Left renal cortex interstitium (tissue), 4 donors: ENCODE measurements at places on chromosomes 5 and 9.
A peak's percentile ranks its signal among the peaks of the same experiment; 100 is the strongest.

DNA sequence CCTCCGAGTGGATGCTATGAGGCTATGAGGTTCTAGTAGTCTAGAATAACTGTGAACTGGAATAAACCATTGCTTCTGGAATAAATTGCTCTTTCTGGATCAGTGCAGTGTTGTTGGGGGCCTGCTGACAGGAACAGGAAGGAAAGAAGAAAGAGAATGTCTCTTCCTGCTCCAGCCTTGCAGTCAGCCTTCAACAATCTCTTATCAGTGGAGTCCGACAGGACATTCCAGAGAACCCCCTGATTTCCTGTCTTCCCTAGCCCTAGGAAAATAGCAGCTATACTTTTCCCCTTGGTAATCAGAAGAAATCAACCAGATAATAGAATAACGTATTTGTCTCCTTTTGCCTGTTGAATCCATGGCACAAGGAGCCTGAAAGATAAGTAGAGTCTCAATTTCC lies 55.4 kb downstream of the WDR36 start:
- DNase-seq, result no peak

DNA sequence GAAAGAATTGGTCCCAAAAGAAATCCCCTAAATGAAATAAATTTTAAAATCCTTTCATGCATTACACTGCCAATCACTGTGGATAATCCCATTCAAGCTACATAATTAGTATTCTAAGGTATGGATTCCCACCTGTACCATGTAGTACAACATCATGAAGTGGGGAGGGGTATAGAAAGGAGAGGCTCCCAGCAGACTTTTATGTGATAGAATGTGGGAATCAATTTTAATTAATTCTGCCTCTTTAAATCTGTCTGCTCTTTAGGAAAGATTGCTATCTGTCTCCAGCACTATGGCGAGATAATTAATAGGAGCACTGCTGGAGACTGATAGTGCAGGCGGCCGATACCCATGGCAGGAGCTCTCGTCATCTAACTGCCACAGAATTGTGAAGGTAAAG lies 95.4 kb downstream of the CDH12 start:
- no peak for DNase-seq

GRCh38 chr5:11104651-11105112 lies 343.6 kb upstream of the DAP start:
- DNase-seq, result no peak

DNA sequence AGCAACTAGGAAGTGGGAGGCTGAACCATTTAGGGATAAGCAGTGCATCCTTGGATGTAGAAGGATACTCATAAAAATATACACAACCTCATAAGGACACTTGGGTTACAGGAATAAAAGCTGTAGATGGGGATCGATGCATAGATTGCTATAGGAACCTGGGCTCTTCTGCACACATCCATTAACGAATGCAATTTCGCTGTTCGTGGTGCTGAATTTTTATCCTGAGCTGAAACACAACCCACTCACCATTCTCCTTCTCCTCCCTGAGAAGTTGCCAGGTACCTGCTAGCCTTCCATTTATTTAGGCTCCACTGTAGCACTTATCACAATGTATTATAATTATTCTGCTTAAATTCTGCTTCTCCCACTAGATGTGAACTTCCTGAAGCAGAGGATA lies 320.6 kb upstream of the BRINP1 start:
- peak; percentile 28 for DNase-seq

GRCh38 chr5:66337626-66338226 lies 193.6 kb downstream of the SREK1 start:
- no peak for DNase-seq

- DNase-seq, result no peak
Measured at GRCh38 chr5:97046270-97046982, 96.0 kb downstream of the LIX1 start.

- DNase-seq, result no peak
Measured at GRCh38 chr9:1179366-1179765, 129.2 kb downstream of the DMRT2 start.

DNA sequence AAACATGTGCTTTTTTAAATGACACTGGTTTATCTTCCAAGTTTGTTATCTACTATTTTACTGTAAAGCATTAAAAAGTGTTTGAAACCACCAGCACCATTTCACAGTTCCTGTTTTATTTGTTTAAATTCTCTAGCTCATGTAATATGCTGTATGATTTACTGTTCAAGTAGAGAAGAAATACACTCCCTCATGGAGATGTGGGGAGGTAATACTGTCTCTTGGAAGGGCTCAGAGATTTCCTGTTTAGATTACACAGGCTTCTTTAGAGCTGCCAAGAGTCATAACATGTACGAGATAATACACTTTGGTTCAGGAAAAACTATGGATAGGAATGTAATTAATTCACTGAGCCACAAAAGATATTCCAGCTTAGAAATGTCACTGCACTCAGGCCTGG lies 135.0 kb upstream of the CCDC152 start:
- no peak for DNase-seq

DNA sequence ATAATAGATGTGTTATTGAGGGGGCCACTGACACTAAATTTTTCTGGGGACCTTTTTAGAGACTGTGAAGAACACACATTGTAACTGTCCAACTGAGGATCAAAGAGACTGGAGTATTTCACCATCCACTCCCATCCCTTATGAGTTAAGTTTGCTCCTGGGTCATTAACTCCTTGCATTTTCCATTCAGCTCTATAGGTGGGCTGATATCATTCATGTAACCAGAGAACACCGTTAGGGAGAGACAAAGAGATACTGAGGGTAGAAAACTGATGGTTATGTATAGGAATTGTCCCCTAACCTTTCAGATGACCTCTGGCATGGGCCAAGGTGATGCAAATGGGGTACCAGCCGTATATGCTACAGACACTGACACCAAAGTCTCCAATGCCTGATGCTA lies 142.4 kb upstream of the TLR4 start:
- DNase-seq, result no peak

- no peak for DNase-seq
Measured at GRCh38 chr9:127755061-127756060, 20.3 kb upstream of the TOR2A start.

DNA sequence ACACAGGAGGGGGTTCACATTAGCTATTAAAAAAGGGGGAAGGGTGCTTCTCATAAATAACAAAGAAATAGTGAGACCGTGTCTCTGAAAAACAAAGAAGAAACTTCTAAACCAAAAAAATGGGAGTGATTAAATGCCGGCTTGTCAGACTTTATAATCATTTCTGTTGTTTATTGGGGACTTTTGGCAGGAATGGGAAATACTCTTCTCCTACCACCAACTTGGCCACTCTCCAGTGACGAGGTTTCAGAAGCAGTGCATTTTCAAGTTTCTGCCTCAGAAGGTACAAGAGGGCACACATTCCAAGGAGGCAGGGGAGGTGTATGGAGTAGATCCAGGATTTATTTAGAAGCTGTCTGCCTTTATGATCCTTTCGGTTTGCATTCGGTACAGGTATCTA lies 46.2 kb downstream of the LIX1 start:
- no peak for DNase-seq

DNA sequence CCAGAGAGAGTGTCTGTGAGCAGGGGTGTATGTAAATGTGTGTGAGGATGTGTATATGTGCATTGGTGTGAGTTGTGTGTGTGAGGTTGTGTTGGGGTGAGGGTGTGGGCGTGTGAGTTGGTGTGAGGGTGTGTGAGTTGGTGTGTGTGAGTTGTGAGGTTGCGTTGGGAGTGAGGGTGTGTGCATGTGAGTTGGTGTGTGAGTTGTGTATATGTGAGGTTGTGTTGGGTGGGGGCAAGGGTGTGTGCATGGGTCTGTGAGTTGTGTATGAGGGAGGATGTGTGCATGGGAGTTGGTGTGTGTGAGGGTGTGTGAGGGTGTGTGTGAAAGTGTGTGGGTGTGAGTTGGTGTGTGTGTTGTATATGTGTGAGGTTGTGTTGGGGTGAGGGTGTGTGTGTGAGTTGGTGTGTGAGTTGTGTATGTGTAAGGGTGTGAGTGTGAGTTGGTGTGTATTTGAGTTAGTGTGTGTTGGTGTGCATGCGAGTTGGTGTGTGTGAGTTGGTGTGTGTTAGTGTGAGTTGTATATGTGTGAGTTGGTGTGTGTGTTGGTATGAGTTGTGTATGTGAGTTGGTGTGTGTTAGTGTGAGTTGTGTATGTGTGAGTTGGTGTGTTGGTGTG lies 161.6 kb upstream of the IER5L start:
- DNase-seq, result no peak

GRCh38 chr5:89407054-89407453 lies 524.1 kb upstream of the MEF2C start:
- no peak for DNase-seq
